ENCODE measurements at places on chromosomes 2 and 18.

DNA sequence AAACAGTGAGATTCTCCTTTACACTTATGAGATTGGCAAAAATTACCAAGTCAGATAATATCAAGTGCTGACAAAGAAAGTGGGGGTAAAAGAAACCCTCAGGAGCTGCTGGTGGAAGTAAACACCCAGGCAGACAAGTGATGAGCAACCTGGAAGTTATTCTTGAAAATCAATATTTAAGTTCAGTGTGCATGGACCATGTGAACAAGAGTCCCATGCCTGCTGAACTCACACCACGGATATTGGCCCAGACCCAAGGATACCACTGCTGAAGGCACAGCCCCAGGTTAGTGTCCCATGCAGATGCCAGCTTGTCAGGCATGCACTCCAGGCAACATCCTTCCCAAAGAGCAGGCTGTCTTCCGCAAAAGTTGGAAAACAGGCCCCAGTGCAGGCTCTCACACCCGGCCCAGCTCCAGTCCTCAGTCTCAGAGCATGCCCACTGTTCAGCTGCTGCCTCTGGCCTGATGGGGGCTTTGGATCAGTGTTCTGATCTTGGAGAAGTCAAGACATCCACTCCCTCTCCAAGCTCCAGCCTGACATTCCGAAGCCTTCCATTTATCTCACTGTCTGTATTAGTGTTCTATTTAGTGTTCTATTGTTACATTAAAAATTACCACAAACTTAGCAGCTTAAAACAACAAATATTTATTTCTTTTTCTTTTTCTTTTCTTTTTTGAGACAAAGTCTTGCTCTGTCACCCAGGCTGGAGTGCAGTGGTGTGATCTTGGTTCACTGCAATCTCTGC is 70.0 kb downstream of the HS1BP3 start:
- no peak for DNase-seq

- no peak for DNase-seq
These were observed 81.8 kb downstream of the RAPGEF4 start for GRCh38 chr2:172817411-172817810.

DNA sequence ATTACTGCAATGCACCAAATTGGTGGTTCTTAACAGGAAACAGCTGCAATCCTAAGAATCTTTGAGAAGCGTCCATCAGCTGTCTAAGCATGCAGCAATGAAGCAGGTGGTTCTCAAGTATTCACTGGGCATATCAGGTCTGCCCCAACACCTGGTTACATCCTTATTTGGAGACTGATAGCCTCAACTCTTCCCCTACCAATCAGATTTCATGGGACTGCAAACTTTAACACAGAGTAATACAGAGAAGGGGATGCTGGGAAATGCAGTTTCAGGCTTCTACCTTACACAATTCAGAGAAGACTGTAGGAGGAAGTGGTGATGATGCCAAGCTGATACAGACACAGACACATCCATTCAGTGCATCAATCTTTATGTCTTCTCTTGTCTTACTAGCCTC is 240.5 kb downstream of the BCL2 start:
- DNase-seq: no peak

- DNase-seq: no peak
These were observed 1464.7 kb upstream of the ZEB2 start for GRCh38 chr2:145984580-145984979.

GRCh38 chr18:55047546-55047945 is 88.3 kb upstream of the CCDC68 start:
- DNase-seq: no peak

DNA sequence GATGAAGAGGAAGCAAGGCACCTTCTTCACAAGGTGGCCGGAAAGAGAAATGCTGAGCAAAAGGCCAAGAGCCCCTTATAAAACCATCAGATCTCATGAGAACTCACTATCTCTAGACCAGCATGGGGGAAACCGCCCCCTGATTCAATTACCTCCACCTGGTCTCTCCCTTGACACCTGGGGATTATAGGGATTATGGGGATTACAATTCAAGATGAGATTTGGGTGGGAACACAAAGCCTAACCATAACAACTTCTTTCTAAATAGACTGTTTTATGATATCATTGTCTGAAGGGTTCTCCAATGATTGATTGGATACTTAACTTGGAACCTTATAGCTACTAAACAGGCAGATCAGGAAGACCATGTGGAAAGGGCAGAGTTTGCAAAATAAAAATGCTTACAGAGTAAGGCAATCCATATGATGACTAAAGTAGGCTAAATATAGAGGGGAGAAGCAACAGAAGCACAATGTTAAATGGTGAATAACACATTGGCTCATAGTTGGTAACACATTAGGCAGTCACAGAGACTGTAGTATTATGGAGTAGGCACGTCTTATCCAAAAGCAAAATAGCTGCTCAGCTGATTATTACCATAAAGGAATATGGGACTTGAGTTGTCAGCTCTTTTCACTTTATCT is 179.0 kb downstream of the BARD1 start:
- DNase-seq: no peak

DNA sequence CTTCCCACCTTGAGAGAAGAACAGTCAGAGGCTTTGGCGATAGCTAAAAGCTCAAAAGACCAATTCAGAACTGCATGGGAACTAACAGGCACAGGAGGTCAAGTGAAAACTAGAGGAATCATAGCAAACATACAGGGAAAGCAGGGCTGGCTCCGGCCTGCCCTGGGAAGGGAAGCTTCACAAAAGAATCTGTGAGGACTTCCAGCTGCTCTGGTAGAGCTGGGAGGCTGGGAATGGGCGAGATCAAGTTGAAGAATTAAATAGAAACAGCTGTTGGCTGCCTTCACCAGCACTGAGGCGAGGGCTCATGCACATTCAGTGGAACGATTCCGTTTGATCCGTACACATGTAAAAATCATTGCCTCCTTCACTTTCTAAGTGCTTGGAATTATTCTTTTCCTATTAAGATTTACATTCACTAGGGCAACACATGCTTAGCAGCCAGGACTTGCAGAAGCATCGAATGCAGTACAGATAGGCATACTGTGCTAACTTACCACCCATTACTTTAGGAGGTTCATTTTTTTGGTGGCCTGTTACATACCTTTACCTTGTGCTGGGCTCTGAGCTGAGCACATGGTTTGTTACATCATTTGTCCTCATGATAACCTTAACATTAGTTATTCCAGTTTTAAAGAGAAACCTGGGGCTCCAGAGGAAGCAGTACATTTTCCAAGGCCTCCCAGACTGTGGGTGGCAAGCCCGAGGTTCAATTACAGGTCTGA is 125.4 kb upstream of the RNF152 start:
- DNase-seq: peak; percentile 90

- DNase-seq: no peak
These were observed 236.1 kb downstream of the CDH20 start for GRCh38 chr18:61569176-61569892.

- DNase-seq: no peak
These were observed 156.0 kb upstream of the TWIST2 start for GRCh38 chr2:238691596-238692491.

DNA sequence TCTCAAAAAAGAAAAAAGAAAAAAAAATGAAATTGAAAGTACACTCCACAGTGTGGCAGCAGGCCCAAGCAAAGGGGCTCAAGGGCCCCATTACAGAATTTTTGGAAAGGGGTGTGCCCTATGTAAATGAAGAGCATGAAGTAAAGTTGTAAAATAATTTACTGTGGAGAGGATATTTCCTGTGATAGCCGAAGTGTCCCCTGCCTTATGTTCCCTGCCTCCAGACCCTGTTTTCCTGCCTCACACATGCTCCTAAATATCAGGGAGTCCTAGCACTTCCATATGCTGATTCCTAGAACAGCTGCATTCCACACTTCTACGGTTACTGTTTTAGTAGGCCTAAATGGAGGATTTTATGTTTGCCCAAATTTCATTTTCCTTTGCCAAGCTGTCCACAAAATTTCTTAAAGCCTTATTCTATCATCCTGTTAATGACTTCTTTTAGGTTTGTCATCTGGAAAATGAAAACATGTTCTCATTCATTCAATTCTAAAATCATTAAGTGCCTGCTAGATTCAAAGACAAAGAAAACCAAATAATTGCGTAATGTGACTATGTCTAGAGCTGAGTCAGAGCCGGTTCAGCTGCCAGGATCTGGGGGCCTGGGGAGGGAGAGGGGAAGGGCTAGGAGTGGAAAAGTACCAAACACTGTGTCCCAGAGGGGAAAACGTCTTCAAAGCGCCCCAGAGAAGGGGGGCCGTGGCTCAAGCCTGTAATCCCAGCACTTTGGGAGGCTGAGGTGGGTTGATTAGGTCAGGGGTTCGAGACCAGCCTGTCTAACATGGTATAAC is 25.9 kb upstream of the IMPA2 start:
- DNase-seq: peak; percentile 86

GRCh38 chr2:182554950-182555349 is 128.1 kb upstream of the PDE1A start:
- DNase-seq: no peak

DNA sequence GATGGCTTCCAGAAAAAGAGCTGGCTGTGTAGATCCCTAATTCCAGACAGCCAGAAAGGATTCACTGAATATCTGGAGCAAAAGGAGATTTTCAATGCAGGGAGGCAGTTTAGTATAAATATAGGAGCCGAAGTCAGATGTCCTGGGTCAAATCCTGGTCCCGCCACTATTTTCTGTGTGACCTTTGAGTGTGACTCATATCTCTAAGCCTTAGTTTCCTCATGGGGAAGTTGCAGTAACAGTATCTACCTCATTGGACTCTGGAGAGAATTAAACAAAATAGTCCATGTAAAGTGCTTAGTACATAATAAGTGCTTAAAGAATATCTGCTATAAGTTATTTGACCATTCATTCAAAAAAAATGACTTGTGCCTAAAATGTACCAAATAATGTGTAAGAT is 52.1 kb upstream of the ITGA6 start:
- no peak for DNase-seq

DNA sequence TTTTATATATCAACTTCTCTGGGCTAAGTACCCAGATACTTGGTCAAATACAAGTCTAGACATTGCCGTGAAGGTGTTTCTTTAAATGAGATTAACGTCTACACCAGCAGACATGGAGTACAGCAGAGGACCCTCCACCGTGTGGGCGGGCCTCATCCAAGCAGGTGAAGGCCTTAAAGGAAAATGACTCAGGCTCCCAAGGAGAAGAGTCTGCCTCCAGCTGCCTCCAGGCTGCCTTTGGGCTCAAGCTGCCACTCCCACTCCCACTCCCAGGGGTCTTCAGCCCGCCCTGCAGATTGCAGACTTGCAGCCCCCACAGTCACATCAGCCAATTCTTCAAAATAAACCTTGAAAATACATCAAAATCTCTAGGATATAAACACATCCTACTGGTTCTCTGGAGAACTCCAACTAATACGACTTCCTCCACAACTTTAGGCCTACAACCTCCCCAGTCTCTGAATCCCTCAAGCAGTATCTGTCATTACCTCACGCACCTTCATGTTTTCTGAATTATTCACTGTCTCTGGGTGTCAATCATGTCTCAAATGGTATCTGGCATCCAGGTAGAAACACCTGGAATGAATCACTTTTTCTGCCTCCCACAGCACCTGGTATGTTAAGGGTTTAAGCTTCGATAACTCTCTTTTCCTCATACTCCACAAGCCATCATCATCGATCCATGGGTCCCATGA is 6.9 kb downstream of the ITGB1BP1 start:
- DNase-seq: no peak

DNA sequence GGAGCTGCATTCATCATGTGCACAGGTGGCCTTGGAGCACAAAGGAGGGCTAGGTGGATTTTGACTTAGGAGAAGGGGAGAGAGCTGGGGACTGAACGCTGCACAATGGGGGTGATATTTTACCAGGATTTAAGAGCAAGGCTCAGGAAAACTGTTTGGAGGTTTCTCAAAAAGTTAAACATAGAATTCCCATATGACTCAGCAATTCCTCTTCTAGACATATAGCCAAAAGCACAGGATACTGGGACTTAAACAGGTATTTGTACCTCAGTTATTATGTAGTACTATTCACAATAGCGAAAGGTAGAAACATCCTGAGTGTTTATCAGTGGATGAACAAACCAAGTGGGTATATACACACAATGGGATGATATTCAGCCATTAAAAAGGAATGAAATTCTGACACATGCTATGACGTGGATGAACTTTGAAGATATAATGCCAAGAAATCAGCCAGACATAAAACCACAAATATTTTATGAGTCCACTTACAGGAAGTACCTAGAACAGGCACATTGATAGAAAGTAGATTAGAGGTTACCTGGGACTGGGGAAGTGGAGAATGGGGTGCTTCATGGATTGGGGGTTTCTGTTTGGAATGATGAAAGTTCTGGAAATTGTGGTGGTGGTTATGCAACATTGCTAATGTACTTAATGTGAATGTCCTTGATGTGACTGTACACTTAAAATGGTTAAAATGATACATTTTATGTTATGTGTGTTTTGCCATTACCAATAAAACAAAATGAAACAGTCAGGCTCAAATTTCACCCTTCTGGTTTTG is 216.9 kb downstream of the HAUS1 start:
- no peak for DNase-seq

All from hindlimb muscle (tissue), 1 donor.